ENCODE measurements at places on chromosomes 3 and 15.

- DNase-seq = no peak
Observed at GRCh38 chr15:91235376-91235775, 135.3 kb downstream of the SV2B start.

GRCh38 chr15:70433586-70434324, 329.6 kb downstream of the UACA start:
- no peak for DNase-seq

DNA sequence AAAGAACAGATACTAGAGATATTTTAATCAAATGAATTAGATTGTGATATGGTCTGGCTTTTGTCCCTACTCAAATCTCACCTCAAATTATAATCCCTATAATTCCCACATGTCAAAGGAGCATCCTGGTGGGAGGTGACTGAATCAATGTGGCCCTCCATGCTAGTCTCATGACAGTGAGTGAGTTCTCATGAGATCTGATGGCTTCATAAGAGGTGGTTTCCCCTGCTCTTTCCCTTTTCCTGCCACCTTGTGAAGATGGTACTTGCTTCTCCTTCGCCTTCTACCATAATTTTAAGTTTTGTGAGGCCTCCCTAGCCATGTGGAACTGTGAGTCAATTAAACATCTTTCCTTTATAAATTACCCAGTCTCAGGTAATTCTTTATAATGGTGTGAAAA, 82.8 kb downstream of the FAIM start:
- no peak for DNase-seq

GRCh38 chr15:37824717-37825382, 109.6 kb upstream of the TMCO5A start:
- DNase-seq = peak; percentile 1

- peak; percentile 37 for DNase-seq
Observed at GRCh38 chr3:17013571-17013970, 128.8 kb downstream of the PLCL2 start.

- no peak for DNase-seq
Observed at GRCh38 chr3:134392336-134392983, 18.2 kb upstream of the AMOTL2 start.

DNA sequence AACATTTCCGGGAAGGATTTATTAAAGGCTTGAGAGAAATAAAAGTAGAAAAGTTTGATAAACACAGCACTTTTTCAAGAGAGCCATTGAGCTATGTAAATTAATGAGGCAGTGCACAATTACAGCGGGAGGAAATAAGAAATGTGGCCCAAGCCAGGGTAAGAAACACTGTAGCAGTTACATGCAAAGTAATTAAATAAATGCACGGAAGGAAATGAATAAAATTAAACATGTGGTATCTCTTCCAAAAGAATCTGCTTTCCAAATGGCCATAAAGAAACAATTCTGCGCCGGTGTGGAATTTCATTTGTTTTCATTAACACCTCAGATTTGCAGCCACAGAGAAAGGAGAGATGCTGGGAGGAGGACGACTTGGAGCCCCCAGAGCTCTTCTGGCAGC, 35.3 kb downstream of the ZPLD1 start:
- no peak for DNase-seq

- DNase-seq = no peak
Observed at GRCh38 chr3:23385327-23385726, 182.2 kb downstream of the UBE2E2 start.

GRCh38 chr15:84775867-84776449, 27.6 kb downstream of the ZNF592 start:
- DNase-seq = no peak

- DNase-seq = no peak
Observed at GRCh38 chr3:183737116-183737515, 39.5 kb downstream of the YEATS2 start.

- DNase-seq = no peak
Observed at GRCh38 chr3:174192471-174192870, 666.7 kb upstream of the NAALADL2 start.

- DNase-seq = peak; percentile 82
Observed at GRCh38 chr15:59532770-59533379, 78.7 kb upstream of the GCNT3 start.

DNA sequence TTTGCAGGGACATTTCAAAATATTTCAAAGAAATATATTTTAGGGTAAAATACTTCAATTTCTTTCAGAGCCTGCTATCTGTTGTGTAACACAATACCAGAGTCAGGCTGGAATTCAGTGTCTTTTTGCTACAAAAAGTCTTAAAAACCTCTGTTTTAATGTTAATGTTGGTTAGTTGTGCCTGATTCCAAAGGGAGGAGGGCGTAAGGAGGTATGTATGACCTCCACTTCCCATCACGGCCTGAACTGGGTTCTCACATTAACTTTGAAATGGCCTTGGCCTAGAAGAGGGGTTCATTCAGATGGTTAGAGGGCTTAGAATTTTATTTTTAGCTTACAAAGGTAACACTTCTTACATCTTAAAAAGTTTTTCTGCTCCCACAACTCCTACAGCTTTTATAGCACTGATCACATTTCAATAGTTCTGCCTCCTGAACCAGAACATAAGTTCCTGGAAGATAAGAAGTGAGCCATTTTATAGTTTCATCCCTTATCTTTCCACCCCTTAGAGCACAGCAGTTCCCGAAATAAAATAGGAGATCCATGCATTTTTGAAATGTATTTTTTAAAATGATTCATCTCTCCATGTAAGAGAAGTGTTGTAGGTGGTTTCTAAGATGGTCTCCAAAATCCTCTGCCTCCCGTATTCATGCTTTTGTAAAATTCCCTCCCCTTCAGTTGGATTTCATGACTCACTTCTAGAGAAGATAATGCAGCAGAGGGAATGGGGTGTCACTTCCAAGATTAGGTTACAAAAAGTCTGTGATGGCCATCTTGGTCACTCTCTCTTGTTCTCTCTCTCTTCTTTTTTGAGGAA, 543.1 kb upstream of the NECTIN3 start:
- DNase-seq = no peak

- DNase-seq = no peak
Observed at GRCh38 chr3:157498371-157498770, 4.8 kb downstream of the VEPH1 start.

- no peak for DNase-seq
Observed at GRCh38 chr3:107416886-107417285, 39.6 kb downstream of the CCDC54 start.

- no peak for DNase-seq
Observed at GRCh38 chr3:130404401-130404800, 58.9 kb downstream of the COL6A5 start.

GRCh38 chr15:66187271-66187670, 66.3 kb downstream of the MEGF11 start:
- DNase-seq = no peak

GRCh38 chr3:8500319-8500988, 1.2 kb upstream of the LMCD1 start:
- no peak for DNase-seq

DNA sequence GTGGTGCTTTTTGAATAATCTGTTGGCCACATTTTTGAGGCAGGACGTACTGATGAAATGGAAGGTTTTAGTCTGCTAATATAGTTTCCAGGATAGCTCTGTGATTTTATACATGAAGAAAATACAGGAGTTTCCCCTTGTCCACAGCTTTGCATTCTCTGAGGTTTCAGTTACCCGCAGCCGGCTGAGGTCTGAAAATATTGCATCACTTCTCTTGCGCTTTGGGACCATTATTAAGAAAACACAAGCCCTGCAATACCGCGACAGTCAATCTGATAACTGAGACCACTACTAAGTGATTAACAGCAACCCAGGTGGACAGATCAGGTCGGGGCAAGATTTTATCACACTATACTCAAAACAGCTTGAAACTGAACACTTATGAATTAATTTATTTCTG, 33.0 kb downstream of the BLM start:
- peak; percentile 67 for DNase-seq

- no peak for DNase-seq
Observed at GRCh38 chr15:92811148-92811913, 88.8 kb upstream of the CHD2 start.

DNA sequence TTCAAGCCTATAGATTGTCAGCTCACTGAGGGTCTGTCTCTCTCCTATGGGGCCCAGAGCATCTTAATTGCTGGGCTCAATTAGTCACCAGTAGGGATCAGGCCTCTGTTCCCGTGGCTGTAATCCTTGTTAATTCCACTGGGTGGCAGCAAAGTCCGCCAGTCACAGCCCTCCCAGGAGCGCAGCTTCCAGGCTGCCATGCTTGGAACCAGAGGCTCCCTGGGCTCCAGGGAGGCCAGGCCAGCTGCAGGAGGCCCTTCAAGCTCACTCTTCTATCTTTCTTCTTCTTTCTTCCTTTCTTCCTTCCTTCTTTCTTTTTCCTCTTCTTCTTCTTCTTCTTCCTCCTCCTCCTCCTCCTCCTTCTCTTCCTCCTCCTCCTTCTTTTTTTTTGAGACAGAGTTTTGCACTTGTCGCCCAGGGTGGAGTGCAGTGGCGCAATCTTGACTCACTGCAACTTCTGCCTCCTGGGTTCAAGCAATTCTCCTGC, 14.4 kb downstream of the RNU5B-1 start:
- DNase-seq = peak; percentile 75

- no peak for DNase-seq
Observed at GRCh38 chr3:79415356-79415755, 352.4 kb downstream of the ROBO1 start.

DNA sequence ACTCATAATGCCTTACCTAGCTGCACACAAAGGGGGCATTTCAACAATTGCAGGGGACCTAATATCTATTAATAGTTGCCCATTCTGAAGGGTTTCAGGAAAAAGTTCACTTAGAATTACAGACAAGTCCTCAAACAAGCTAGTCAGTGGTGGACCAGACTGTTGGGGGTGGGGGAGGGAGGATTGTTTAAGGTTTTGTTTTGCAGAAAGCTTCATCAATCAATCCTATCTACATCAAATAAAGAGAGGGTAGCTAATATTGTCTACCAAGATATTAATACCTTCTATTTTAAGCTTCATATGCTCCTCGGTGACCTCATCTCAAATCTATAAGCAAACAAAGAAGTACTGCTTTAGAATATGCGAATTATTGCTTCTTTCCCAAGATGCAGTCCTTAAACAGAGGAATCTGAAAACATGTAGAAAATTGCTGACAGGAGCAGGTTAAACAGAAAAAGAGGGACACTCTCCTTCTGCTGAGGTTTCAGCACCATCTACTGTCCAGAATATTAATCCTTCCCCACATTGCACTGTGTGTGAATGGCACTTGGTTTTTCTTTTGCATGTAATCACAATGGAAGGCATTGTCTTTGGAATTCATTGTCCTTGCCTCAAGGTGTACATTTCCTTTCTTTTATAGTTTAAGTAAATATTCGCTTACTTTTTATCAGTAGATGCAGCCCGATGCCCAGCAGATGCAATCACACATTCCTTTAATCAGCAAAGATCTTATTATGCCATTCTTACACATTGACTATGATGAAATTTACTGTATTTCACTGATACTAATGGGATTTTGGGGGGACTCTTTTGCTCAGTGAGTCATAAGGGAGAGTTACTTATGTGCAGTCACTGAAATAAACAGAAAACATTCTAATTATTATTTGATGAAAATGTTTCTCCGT, 94.7 kb downstream of the IL5RA start:
- peak; percentile 57 for DNase-seq

DNA sequence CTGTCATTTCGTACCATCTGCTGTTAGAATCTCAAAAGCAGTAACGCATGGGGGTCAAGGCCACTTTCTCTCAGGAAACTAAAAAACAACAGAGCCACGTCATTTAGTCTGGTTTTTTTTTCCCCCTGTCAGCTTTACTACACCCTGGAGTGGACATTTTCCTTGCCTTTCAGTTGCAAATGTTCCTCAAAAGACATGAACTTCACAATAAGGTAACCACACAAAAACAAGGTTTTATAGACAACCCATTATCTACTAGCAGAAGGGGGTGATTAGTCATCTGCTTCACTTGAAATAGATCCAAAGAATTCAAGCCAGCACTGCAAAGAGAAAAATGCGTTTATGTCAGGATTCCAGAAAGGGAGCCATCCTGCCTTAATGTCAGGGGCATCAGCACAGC, 171.8 kb upstream of the CDIN1 start:
- DNase-seq = peak; percentile 23

DNA sequence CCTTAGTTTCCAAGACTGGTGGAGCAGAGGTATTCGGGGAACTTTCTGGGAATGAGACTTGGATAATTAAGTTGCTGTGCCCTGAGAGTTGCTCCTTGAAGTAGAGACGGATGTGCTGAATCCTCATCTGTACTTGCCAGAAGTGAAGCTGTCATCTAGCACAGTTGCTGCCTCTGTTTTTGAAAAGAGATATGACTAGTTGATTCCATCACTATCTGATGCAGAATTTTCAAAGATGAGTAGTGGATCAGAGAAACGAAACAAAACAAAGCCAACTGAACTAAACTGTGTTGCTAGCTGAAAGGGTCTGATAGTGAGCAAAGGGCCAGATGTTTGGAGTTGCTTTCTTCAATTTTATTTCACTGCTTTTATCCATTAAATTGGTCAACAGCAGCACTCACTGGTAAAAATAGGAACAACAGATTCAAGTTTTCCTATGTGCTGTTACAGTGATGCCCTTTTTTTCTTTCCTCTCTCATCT, 52.7 kb downstream of the MITF start:
- DNase-seq = no peak

DNA sequence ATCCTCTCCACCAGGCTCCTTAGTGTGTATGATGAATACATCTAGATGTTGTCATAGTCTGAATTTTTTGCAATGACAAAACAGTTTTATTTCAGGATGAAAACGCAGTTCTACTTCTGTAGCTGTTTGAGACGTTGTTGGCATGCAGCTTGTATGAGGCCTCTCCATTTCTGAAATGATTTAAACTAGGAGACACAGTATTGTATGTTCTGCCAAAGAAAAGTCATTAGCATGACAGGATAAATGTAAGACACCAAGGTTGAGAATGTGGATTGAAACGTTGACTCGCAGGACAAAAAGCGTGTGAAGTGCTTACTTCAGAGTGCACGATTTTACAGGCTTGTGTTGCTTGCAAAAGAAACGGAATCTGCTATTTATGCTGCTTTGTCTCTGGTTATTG, 35.3 kb downstream of the ABHD17C start:
- no peak for DNase-seq

GRCh38 chr3:57164217-57164656, 916 bp downstream of the IL17RD start:
- no peak for DNase-seq

DNA sequence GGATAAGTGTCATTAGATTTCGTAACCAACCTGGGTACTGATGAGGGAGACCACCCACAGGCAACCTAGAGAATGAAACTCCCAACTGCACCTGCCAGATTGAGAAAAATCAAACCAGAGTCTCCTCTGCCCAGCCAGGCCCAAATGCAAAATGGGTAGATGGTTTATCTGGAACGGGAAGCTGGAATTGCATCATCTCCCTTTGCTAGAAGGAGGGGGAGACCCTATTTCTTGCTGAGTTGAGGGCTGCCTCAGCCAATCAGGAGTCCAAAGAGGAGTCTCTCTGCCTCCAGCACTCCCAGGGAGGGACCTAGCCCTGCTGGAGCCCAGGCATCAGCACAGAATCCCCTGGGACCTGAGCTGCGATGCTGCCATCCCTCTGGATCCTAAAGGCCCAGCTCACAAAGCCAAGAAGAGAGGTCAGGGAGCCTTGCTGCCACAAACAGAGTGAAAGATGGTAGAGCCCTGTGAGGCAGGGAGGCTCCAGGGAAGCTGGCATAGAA, 8.1 kb downstream of the RMDN3 start:
- DNase-seq = no peak

- no peak for DNase-seq
Observed at GRCh38 chr3:159994182-159994581, 5.5 kb downstream of the IL12A start.

GRCh38 chr3:152071924-152072323, 196.8 kb upstream of the MBNL1 start:
- DNase-seq = peak; percentile 57

- peak; percentile 20 for DNase-seq
Observed at GRCh38 chr15:39084674-39085530, 496.0 kb upstream of the THBS1 start.

Measured in GM12865 (cell line).